ENCODE measurements at places on chromosomes 16 and 17.

DNA sequence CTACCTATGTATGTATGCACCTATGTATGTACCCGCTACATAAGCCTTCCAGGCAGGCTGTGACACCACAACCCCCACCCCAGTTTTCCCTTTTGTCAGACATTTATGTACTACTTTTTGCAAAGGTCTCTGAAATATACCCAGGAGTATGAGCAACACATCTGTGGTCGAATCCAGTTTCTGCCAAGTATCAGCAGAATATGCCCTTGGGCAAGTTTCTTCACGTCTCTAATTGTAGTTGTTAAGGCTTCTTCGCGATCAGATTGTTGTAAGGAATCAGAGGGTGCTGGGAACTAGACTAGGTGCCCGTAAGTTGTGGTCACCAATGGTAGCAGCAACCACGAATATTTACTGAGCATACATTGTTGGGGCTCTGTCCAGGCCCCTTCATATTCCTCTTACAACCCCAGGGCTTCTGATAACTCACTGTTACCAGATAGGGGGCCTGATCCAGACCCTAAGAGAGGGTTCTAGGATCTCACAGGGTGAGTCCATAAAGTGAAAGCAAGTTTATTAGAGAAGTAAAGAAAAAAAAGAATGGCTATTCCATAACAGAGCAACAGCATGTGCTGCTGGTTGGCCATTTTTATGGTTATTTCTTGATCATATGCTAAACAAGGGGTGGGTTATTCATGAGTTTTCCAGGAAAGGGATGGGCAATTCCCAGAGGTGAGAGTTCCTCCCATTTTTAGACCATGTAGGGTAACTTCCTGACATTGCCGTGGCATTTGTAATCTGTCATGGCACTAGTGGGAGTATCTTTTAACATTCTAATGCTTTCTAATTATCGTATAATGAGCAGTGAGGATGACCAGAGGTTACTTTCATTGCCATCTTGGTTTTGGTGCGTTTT, 16.6 kb downstream of the NUDT7 start:
- DNase-seq = no peak

GRCh38 chr17:41153856-41154255, 4.2 kb upstream of the KRTAP4-5 start:
- DNase-seq = no peak

- DNase-seq = no peak
Observed at GRCh38 chr17:38897671-38898290, 27.6 kb upstream of the LASP1NB start.

GRCh38 chr17:38431346-38432145, 3.3 kb downstream of the ARHGAP23 start:
- DNase-seq = no peak

DNA sequence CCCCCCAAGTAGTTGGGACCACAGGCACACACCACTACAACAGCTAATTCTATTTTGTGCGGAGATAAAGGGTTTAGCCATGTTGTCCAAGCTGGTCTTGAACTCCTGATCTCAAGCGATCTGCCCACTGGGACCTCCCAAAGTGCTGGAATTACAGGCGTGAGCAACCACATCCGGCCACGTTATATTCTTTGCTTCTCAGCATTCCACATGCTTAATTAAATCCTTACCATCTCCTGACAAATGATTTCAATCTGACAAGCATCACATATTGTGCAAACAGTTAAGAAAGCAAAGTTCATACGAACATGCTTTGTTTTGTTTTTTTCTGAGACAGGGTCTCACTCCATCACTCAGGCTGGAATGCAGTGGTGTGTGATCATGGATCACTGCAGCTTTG, 18.2 kb downstream of the HIGD1B start:
- no peak for DNase-seq
